H1 (cell line): ENCODE measurements at places on chromosomes 7 and 10. TPM values are rescaled to one million over a fixed set of nuclear protein-coding genes. Genes with fewer than 3 reads are reported as not detected.

GRCh38 chr7:125136755-125137532 lies 207.3 kb upstream of the POT1 start:
- H3K27ac ChIP-seq, result no peak overlapping the region
- no peaks in the 10 kb centered on the region for H3K4me1 ChIP-seq

The CAMK1D gene
- 3.5 and 3.6 TPM in 2 replicates for polyA plus RNA-seq

The TRIM73 gene
- 0.64 and 0.73 TPM in 2 replicates for polyA plus RNA-seq

GRCh38 chr7:605661-606450 lies 86.2 kb upstream of the PDGFA start:
- no peaks in the 10 kb centered on the region for H3K27me3 ChIP-seq
- no peaks in the 10 kb centered on the region; the same call in 1 of the 2 replicates for H3K4me1 ChIP-seq

DNA sequence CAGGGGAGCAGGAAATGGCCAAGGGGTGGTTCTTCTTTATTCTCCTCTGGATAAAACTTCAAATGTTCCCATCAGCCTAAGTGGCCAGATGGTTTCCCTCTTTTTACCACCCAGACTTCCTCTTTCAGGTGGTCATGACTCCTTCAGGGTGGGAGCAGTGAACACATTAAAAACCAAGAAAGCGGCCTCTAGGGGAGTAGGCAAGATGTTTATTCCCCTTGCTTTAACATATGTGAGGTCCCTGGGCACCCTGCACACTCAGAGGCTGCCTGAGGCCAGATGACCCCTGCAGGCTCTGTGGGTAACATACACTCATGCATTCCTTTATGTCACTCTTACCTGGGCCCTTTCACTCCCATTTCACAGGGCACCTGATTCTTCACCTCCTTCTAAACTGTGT lies 357.4 kb downstream of the ABCA13 start:
- no peaks in the 10 kb centered on the region for H3K36me3 ChIP-seq
- H3K27ac ChIP-seq, result no peak overlapping the region
- peak; percentile 3 for DNase-seq
- H3K27me3 ChIP-seq, result no peaks in the 10 kb centered on the region
- H3K4me1 ChIP-seq, result no peaks in the 10 kb centered on the region
- no peak overlapping the region for H3K4me3 ChIP-seq

- no peak overlapping the region for H3K4me3 ChIP-seq
- no peaks in the 10 kb centered on the region for H3K36me3 ChIP-seq
- no peak for DNase-seq
- no peak overlapping the region for H3K27ac ChIP-seq
- no peaks in the 10 kb centered on the region; the same call in 1 of the 2 replicates for H3K4me1 ChIP-seq
These were observed 9.6 kb upstream of the GDF2 start for GRCh38 chr10:47312663-47312995.

- H3K27ac ChIP-seq, result no peak overlapping the region
- H3K36me3 ChIP-seq, result peaks cover 2% of the 10 kb centered on the region; the same call in 1 of the 2 replicates
- H3K4me3 ChIP-seq, result no peak overlapping the region
- H3K27me3 ChIP-seq, result no peaks in the 10 kb centered on the region
- H3K4me1 ChIP-seq, result no peaks in the 10 kb centered on the region; the same call in 1 of the 2 replicates
These were observed 7.9 kb upstream of the ANKRD26 start for GRCh38 chr10:27108165-27108564.

The FAM200A gene
- polyA plus RNA-seq, result 3.2 and 4.3 TPM in 2 replicates

The CALML5 gene
- 0.09 TPM in 1 of 2 replicates, not detected in the other for polyA plus RNA-seq

DNA sequence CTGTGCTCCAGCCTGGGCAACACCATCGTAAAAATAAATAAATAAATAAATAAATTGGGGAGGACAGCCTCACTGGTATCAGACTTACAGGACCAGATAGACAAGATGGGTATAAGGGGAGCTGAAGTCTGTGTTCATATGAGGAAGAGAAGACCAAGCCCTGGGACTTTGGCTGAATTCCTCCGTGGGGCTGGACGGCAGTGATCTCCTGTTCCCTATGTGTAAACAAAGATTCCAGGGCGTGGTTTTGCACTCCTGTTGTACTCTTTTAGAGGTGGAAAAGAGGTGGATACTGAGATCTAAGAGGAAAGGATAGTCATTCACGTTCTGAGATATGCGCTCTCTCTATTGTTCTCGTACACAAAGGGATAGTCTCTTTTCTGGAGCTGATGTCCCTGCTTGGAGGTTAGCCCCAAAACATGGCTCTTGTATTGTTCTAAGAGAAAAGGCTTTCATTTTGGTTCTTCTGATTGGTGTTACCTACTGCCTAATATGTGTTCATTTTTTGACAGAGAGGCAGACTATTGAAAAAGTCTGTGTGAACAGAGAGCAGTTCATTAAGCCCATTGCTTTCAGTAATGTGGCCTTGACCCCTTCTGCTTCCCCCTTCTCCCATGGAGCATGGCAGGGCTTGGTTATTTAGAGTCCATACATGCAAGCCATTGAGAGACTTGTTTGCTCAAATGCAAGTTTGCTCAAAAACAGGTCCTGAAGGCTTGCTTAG lies 12.3 kb downstream of the KCTD7 start:
- no peak overlapping the region for H3K27ac ChIP-seq
- no peaks in the 10 kb centered on the region for H3K4me1 ChIP-seq
- H3K36me3 ChIP-seq, result peaks cover 12% of the 10 kb centered on the region
- no peak overlapping the region for H3K4me3 ChIP-seq
- no peak for DNase-seq

The OR2A12 gene
- not detected in 2 replicates for polyA plus RNA-seq

The PAPSS2 gene
- 7.3 and 7.6 TPM in 2 replicates for polyA plus RNA-seq

DNA sequence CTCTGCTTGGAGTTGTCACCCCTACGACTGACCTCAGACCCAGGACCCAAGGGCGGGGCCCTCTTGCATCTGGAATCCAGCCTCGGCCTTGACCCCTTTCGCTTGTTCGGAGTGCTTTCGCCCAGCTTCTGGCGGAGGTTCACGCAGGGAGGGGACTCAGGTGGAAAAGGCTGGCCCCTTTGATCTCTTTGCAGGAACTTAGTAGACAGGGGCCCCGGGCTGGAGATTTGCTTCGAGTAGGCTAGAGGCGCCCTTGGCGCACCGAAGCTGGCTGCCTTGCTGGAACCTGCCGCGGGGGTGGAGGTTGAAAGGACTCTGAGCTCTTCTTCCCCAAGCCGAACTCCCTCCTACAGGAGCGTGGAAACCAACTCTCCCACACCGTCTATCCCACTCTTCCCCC lies 255.1 kb downstream of the OTUD1 start:
- no peaks in the 10 kb centered on the region for H3K36me3 ChIP-seq
- H3K27me3 ChIP-seq, result peaks cover 52% of the 10 kb centered on the region
- H3K4me3 ChIP-seq, result peak overlapping the region; percentile 76
